HEK293T (cell line): ENCODE measurements at places on chromosomes 1 and 21.

DNA sequence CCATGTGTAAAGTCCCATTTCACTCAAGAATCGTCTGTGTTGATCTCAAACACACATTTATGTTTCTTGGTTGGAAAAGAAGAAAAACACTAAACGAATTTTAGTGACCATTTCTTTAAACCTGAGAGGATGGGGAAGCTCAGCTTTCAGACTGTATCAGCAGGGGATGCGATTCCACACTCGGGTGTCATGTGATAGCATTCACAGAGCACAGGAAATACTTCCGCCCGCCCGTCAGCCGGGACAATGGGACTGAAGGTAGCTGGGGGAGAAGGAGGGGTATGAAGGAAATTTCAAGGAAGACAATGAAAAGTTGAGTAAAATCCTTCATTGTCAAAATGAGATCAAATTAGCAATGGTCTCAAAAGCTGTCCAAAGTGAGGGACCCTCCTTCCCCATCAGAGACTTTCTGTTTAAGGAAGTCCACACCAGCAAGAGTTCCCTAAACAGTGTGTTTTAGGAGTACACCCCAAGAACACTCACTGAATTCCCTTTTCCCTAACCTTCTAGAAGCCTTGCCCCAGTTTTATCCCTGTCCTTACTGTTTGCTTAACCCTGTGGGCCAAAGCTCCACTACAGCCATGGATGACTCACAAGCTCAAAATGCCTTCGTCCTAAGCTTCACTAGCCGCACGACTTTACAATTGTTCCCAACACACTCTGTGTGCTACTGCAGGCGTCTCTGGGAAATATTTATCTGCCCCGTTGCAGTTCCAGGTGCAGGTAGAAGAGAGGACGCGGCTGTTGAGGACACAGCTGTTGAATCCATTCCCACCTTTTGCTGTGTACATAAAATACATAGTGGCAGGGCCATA lies 51.4 kb upstream of the SIM2 start:
- no peak for DNase-seq

DNA sequence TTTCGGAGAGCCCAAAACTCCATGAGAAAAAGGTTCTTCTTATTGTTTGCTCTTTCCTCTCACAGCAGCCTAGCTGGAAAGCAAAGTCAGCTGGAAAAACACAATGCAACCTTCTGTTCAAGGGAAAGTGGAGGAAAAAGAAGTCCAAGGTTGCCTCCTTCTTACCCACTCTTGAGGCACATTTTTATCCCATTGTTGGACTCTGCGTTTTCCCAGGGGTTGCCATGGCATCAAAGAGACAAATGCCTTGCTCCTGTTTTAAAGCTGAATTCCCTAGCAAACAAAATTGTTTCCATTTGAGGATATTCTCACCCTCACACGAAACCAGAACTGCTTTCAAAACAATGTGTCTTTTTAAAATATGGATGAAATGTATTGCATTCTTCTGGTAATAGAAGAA lies 45.1 kb upstream of the PALMD start:
- no peak for DNase-seq

DNA sequence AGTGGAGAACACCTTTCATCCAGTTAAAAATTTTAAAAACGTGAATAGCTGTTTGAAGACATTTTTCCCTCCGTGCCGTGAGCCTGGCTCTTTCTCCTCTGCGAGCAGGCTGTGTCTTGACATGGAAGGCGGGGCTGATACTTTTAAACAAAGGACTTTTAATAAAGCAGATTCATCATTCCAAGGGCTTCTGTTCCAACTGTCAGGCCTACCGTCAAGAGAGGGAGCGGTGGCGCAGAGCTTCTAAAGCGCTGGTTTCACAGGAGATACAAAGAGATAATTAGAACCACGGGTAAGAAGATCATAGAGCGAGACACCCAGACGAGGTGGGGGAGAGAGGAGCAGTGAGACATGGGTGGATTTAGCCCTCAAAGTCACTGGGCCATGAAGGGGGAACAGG lies 247.4 kb upstream of the C1orf174 start:
- DNase-seq: no peak

DNA sequence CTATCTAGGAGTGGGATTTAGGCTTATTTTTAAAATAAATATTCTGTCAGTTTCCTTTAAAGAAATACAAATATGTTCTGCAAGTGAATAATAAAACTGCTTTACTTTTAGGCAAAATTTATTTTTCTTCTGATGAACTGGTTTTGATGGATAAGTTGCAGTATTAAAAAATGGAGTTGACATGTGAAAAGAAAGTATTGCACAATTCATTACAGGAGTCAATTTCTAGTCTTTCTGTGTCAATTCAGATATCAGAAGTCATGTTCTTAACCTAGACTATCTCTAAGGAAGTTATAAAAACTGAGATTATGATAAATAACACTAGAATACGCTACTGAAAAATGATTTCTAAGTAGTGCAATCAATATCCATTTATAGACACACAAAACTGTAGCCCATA lies 270.2 kb upstream of the TMPRSS15 start:
- DNase-seq: no peak

GRCh38 chr1:24893431-24893830 lies 36.6 kb downstream of the RUNX3 start:
- DNase-seq: no peak

- no peak for DNase-seq
Observed at GRCh38 chr1:248631354-248632008, 3.4 kb downstream of the OR2T11 start.

GRCh38 chr1:183693521-183693920 lies 40.4 kb upstream of the APOBEC4 start:
- no peak for DNase-seq

DNA sequence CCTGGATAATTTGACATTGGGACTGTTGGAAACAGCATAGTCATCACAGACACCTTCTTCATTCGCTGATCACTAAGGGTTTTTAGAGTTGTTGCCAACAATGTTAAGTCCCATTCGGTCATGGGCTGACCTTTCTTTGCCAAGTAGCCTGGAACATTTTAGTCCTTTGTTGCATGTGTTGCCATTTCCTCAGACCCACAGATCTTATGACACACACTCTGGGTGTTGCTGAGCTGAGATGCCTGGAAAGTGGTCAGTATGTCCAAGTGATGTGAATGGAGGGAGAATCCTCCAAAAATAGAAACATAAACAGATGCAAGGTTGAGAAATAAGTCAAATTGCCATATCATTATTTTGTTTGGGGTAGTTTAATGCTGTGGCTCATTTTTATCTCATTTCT lies 61.5 kb upstream of the GJA5 start:
- no peak for DNase-seq

- DNase-seq: no peak
Observed at GRCh38 chr1:167342846-167343245, 122.2 kb downstream of the POU2F1 start.

- DNase-seq: no peak
Observed at GRCh38 chr1:226687426-226687825, 51.7 kb downstream of the ITPKB start.

DNA sequence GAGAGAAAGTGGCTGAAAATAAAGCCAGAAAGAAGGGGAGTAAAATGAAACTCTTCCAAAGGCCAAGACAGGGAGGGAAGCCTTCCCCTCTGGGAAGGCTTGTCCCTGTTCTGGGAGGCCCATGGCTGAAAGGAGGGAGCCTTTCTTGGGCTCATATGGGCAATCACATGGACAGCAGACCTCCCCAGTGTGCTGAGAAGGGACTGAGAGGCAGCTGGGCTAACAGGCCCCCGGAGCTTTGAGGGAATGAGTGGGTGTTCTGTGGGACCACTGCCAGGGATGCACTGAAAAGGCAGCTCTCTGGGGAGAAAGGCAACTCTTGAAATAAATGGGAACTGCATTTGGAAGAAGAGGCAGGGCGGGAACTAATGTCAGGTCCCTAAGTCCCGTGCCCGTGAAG lies 39.1 kb downstream of the KANK4 start:
- no peak for DNase-seq

DNA sequence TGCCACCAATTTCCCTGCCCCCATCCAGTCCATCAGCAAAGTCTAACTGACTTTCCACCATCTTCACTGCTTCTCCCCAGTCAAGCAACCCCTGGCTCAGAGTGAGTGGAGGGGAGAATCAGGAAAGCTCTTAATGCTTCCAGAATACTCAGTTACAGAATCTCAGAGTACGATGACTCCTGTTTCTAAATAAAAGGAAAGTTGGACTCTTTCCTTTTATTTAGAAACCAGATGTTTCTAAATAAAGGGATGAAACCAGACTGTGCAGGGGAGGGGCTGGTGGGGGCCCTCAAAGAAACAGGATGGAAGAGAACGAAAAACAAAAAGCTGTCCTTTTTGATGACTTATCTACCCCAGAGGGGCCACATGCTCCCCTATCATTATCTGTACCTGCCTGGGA lies 85.2 kb upstream of the PPM1J start:
- DNase-seq: no peak

- no peak for DNase-seq
Observed at GRCh38 chr1:211648336-211648735, 27.1 kb downstream of the NEK2 start.

GRCh38 chr1:180258935-180259334 lies 28.9 kb downstream of the LHX4 start:
- no peak for DNase-seq

GRCh38 chr1:82392513-82392912 lies 591.8 kb downstream of the ADGRL2 start:
- no peak for DNase-seq

DNA sequence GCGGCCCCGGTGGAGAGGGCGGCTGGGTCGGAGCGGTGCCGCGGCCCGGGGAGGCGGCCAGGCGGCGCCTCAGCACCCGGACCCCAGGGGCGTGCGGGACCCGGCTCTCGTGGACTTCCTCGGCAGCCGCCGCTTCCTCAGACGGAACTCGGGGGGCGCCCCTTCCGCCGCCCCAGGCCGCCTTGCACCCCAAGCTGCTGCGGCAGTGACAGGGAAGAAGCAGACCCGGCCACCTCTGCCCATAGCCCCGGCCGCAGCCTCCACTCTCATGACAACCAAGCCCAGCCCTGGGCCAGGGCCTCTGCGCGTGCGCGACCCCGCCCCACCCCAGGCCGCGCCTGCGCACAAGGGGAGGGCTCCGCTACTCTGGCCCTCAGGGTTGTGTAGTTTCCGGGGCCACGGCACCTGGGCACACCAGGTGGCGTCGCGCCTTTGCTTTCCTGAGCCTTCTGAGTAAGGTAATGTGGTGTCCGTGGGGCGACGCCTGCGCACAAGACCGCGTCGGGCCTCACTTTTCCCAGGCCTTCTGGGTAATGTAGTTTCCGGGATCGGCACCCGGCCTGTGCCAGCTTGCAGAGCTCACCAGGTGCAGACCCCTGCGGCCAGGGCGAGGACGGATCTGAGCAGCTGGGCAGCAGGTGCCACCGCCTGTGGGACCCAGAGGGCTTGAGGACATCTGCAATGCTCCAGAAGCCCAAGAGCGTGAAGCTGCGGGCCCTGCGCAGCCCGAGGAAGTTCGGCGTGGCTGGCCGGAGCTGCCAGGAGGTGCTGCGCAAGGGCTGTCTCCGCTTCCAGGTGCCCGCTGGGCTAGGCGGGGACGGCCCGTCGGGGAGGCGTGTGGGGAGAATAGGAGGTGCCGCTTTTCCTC lies at the start of the genes CEP104 and DFFB:
Gene CEP104 (minus strand): TSS at position 289 of the 868 bp plus-strand sequence. CDS start 4,804 bp downstream, outside the sequence.
Gene DFFB (plus strand): TSS at position 554 of the 868 bp plus-strand sequence. CDS start 128 bp downstream, at position 682.
- DNase-seq: peak; percentile 99

- DNase-seq: no peak
Observed at GRCh38 chr1:21509351-21510112, at the start of gene ALPL. Gene ALPL (plus strand): TSS chr1:21509423. CDS start chr1:21554082, 44,659 bp downstream.

DNA sequence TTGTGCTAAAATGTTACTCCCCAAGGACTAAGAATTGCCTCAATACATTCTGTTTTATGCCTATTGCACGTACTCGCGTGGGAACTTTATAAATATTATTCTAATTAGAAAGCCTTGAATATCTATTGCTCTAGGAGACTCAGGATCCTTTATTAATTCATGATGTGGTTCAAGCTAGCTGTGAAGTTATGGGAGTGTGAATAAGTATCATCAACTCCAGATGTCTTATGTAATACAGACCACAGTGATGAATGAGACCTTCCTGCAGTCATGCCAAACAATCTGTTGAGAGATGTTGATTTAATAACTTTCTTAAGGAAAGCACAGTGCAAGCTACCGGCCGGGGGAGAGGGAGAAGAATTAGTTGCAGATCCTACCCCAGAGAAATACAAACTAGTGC lies 519.2 kb upstream of the ZP4 start:
- no peak for DNase-seq

GRCh38 chr1:241533326-241534115 lies 1.3 kb downstream of the KMO start:
- no peak for DNase-seq

DNA sequence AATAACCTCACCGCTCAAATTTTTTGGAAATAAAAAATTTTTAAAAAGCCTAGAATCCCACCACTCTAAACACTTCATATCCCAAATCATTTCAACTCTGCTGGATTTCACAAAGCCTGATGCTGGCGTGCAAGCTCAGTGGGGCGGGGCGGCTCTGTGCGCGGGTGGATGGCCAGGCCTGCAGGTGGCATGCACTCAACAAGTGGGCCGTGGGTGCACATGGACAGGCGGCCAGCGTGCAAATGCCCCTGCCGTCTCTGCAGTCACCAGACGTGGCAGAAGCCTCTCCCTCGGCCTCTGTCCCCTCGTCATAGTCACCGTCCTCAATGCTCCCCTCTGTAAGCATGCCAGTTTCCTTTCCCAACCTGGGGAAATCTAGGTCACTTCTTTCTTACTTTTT lies 6.6 kb upstream of the PDE9A start:
- DNase-seq: no peak

DNA sequence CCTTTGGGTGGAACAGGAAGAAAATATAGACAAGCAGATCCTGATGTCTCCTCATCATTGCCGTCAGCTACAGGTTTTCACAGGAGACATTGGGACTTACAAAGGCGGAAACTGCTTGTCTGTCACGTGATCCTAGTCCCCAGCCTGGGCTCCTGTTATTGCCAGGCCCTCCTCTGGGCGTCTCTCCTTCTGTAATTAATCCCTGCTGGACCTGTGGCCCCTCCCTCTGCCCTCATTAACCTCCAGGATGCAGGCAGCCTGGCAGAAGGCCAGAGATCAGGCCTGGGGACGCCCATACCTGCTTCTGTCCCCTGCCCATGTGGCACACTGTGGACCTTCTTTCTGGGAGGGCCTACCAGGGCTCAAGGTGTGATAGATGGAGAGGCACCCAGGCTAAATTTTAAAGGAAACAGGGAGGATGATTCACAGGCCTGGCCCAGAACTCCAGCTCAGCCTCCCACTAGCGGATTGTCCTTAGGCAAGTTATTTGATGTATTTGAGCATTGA lies 2.4 kb downstream of the S100A5 start:
- DNase-seq: peak; percentile 54

DNA sequence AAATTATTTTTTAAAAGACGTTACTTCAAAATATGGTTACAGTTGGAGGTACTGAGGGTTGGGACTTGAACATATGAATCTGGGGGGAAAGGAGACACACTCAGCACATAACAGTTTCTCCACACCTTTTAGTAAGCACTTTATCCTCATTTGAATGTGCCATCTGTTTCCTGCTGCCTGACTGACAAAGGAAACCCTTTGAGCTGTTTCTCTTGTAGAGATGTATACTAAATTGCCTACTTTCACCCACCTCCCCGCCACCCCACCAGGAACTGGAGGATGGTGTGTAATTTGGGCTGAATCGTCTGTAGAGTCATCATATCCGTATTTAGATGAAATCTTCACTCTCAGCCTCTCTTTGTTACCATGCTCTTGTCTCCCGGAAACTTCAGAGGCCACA lies 108.1 kb downstream of the KAZN start:
- no peak for DNase-seq

- DNase-seq: peak; percentile 56
Observed at GRCh38 chr1:184973272-184974055, 844 bp downstream of the NIBAN1 start.

GRCh38 chr1:31441970-31442647 lies 29.1 kb downstream of the SERINC2 start:
- DNase-seq: no peak

- DNase-seq: no peak
Observed at GRCh38 chr21:21188513-21189195, 190.4 kb downstream of the NCAM2 start.
